Activated CD4-positive, CD25-positive, alpha-beta regulatory T cell treated with anti-CD3 and anti-CD28 coated beads, Interleukin-2, amount 50 U/mL, for 24 hours (primary cell): ENCODE measurements at places on chromosomes 5 and 9.
A peak's percentile ranks its signal among the peaks of the same experiment; 100 is the strongest.

GRCh38 chr5:135295852-135296251, 103.2 kb downstream of the MACROH2A1 start:
- ATAC-seq: no peak

DNA sequence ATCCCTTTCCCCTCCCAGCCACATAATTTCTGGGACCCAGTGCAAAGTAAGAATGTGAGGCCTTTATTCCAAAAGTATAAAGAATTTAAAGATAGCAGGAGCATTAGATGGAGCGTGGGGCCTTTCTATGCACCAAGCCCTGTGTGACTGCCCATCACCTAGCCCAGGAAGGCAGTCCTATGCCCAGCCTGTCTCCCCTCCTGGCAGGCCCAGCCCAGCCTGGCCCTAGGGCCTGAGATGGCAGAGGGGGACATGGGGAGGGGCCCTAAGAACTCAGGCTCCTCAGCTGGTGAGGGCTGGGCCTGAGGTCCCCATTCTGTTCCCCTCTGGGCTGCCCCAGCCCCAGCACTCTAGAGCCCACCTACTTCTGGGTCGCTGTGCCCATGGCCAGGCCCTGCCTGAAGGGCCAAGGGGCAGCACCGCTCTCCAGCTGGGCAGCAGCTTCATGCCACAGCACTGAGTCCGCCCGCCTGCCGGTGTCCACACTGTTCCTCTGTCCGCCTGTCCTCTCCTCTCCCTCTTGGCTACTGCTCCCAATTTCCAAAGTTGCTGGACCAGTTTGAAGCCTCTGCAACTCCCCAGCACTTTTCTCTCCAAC, 995 bp upstream of the SLC23A1 start:
- no peak for ATAC-seq

- no peak for ATAC-seq
Measured at GRCh38 chr9:124185413-124185812, 72.3 kb upstream of the NEK6 start.

DNA sequence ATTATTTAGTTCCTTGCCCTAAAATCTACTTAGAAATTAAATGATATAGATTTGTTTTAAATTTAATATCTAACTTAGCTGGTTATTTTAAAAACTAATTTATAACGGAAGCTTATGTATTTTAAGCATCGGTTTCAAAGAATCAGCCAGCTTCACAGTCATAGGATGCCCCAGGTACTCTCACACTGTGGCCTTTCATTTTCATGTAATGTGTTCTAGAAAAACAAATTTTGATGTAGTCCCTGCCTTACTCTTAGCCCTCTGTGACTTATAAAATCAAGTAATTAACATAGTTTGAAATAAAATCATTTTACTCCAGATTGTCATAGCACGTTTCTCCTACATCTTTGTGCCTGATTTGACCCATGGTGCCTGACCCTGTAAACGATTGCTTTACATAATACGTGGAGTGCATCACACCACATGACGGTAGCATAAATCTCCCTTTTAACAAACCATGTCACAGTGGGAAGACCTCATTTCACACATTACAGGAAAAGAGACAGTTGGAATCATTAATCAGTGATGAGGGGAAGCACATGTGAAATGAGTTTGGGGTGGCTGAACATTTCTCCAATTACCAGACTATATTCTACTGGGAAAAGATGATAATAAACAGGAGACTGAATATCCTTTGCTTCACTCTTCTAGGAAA, 731.5 kb upstream of the CDH9 start:
- ATAC-seq: no peak

GRCh38 chr5:118796081-118796480, 192.3 kb downstream of the DTWD2 start:
- no peak for ATAC-seq

DNA sequence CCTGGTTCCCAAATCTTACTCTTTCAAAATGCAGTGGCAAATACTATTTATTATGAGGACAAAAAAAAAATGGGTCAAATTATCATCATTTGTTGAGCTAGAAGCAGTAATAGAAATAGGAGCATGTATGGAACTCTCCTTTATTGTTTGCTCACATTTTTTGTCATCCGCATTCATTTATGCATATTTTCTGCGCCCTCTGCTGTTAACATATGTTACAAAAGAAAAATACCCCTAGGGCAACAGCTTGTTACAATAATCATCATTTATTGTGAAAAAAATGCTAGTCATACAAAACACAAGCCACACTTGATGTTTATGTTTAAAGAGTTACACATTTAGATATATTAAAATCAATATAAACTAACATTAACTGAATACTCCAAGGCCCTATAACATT, 328.2 kb downstream of the TUSC1 start:
- ATAC-seq: no peak

DNA sequence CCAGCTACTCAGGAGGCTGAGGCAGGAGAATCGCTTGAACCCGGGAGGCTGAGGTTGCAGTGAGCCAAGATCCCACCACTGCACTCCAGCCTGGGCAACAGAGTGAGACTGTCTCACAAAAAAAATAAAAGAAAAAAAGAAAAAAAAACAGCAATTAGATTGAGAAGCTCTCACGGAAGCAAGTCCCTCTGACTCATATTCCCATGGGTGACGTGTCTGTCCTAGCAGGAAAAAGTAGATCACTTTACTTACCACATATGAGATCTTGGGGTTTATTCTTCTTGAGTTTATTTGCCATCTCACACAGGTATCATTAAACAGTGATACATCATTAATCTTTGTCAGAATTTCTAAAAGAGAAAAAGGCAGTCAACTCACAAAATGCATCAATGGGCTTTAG, 62.6 kb downstream of the SUSD1 start:
- no peak for ATAC-seq

GRCh38 chr5:691817-692528, 1.2 kb downstream of the TPPP start:
- ATAC-seq: no peak

- ATAC-seq: no peak
Measured at GRCh38 chr9:110571801-110572483, 7.6 kb downstream of the SVEP1 start.

DNA sequence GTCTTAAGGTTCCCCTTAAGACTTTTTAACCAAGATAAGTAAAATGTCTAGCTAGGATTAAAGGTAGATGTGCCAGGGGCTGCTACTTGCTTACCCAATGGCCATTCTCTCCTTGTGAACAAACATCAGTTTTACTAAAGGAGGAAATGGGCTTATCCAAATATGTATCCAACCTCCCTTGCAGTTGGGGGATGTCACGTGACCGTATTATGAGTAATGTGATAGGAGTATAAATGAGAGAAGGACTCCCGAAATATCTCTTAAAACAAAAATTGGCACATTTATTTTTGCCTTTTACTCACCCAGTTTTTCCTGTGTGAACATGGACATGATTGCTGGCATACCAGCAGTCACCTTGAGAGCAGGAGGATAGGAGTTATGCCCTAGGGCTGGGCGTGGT, 247.9 kb downstream of the NFIB start:
- ATAC-seq: no peak

DNA sequence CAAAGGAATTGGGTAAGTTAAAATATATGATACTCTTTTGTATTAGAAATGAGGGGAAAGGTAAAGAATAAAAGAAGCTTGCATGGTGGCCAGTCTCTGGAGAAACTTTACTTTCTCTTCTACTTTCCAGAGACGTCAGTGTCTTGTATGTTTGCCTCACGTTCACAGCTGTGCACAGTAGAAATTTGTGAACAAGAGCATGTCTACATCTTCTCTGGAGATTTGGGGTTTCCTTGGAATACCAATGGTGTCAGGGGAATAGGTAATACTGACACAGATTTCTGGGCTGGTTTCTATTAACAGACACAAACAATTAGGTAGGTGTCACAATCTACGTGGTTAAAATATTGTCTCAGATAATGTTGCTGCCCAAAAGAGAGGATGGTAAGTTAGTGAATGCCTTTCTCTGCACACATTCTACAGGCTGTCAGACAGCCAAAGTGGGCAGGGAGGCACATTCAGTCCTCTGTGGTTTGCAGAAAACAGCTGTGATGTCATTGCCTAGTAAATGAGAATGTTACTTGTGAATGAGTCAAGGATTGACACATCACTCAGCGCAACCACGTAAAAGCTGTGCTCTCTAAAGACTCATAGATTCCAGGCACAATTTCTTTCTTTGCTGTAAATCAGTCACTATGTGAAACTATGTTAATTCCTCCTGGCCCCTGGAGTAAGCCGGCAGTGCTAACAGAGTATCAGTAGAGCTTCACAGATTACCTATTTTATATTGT, 397.1 kb downstream of the MAN2A1 start:
- peak; percentile 86 for ATAC-seq

- ATAC-seq: no peak
Measured at GRCh38 chr9:12702160-12702758, 9.1 kb downstream of the TYRP1 start.

- ATAC-seq: no peak
Measured at GRCh38 chr5:88736494-88736893, 146.5 kb downstream of the MEF2C start.

DNA sequence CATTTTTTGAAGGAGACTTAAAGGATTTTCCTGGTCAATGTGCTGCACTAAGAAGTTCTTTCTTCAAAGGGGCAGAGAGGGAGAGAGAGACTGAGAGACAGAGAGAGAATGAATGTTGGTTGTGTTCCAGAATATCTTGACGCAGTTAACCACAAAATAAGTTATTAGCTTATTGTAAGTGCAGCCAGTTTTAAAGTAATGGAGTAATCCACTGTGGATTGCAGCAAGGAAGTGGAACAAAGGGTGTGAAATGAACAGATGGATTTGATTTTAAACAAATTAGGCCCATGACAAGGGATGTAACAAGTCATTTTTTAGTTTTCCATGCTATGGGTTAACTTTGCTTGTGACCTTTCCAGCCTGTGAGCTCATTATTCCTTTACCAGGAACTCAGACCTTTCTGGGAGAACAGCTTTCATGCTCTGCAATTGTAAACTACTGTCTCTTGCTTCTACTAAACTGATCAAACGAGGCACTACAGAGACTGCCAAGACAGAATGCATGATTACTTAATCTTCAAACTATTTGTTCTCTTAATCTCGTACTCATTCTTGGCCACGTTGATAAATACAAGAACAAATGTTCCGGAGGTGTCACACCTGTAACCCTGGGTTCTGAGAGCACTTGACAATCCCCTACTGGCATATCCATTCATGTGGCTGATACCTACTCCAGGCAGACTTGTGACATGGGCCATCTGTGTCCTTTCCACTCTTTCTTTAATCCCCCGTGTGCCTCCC, 131.1 kb downstream of the TLE1 start:
- ATAC-seq: no peak

GRCh38 chr9:134233022-134233421, 68.7 kb upstream of the RNU6ATAC start:
- no peak for ATAC-seq

GRCh38 chr9:114504341-114505186, 709 bp downstream of the WHRN start:
- ATAC-seq: peak; percentile 21

- ATAC-seq: peak; percentile 58
Measured at GRCh38 chr5:124453221-124454051, 293.0 kb downstream of the ZNF608 start.
